ENCODE measurements at places on chromosomes 2 and 18.

GRCh38 chr2:239936838-239937581 lies 88.1 kb downstream of the NDUFA10 start:
- no peak for DNase-seq

DNA sequence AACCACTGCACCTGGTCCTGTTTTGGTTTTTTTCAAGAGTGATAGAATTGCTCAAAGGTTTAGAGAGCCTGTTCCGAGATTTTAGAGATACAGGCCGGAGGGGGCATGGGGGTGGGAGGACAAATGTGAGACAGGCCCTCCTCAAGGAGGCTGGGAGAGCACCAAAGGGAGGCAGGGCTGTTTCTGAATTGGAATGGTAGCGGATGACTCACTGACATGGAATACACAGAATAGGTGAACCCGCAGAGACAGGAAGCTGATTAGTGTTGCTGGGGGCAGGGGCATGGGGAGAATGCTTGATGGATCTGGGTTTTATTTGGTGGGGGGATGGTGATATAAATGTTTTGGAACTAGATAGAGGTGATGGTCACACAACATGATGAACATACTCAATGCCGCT lies 111.0 kb upstream of the MGAT5 start:
- no peak for DNase-seq

- DNase-seq, result no peak
These were observed 231.7 kb downstream of the TRIB2 start for GRCh38 chr2:12948231-12948960.

DNA sequence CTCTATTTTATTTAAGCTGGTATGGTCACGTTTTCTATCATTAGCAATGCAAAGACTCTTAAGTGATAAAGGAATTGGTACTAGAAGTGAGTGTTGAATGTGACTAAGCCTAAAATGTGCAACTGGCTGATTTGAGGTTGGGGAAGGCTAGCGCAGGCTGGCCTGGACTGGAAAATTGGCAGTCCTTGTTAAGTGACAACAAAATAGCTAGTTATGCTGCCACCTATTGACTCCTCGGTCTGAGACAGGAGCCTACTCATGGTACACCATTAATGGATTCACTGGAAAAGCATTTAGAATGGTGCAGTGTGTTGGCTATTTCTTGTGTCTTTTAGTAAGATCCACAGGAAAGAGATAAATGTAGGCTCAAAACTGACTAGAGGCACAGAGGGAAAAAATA lies 5.7 kb upstream of the WIPF1 start:
- no peak for DNase-seq

DNA sequence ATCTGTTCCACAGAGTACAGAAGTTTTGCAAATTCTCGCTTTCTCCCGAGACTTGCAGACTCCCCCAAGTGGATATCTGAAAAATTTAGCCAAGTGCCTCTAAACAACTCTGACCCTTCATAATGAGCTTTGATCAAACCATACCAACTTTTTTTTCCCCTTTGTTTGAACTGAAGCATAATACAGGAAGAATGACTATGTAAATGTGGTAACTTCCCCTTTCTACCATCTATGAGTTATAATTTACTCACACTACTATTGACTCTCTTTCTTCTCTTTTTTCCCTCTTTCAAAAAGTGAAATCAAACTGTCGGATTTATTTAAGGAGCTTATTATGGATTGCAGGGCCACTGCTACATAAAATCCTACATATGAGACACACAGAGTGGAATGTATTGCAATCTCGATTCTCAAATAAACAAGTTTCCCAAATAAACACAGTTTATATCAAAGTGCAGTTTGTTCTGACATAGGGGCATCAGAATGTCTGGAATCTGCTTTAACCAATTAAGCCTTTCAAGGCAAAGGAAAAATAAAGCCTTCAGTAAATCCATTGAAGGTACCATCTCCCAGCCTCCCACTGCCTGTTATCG lies 1.4 kb upstream of the ZNF804A start:
- peak; percentile 28 for DNase-seq

DNA sequence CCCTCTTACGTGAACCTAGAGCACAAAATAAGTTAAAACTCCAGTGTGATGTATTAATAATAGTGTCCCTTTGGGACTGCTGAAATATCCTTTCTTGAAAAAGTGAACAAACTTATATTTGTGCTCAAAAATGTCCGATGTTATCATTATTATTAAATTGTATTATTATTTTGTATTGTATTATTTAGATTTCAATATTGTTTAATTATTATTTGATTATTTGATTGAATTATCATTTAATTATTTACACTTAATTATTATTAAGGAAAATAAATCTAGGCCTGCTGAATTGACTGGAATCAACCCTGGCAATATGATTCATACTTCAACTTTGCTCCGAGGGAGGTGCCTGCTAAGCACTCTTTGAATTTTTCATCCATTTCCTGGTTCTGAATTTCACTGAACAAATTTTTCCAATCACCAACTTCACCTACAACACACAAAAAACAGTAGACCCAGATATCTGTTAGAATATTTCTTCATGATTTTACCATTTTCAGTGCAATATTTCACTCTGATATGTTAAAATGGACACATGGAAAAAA lies 10.9 kb upstream of the EIF2AK2 start:
- no peak for DNase-seq

- no peak for DNase-seq
These were observed 592 bp downstream of the ME2 start for GRCh38 chr18:50879302-50880118.

DNA sequence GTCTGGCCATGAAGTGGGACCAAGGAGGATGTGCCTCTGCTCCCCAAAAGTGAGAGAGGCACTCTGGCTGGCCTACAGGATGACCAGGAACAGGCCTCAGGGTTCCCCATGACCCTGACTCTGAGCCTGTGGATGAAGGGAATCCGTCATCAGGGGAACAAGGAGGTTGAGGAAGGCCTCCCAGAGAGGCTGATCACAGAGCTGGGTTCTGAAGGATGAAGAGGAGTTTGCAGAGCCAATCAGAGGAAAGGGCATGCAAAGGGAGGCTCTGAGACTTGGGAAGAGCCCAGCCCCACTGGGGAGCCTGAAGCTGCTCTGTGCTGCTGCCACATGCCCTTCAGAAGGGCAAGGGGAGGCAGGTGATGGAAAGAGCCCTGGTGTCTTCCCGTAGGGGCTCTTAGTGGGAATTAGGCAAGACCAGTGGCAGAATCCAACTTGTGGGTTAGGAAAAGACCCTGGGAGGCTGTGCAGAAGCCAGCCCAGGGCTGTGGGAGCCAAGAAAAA lies 141.3 kb upstream of the ID2 start:
- DNase-seq, result no peak

DNA sequence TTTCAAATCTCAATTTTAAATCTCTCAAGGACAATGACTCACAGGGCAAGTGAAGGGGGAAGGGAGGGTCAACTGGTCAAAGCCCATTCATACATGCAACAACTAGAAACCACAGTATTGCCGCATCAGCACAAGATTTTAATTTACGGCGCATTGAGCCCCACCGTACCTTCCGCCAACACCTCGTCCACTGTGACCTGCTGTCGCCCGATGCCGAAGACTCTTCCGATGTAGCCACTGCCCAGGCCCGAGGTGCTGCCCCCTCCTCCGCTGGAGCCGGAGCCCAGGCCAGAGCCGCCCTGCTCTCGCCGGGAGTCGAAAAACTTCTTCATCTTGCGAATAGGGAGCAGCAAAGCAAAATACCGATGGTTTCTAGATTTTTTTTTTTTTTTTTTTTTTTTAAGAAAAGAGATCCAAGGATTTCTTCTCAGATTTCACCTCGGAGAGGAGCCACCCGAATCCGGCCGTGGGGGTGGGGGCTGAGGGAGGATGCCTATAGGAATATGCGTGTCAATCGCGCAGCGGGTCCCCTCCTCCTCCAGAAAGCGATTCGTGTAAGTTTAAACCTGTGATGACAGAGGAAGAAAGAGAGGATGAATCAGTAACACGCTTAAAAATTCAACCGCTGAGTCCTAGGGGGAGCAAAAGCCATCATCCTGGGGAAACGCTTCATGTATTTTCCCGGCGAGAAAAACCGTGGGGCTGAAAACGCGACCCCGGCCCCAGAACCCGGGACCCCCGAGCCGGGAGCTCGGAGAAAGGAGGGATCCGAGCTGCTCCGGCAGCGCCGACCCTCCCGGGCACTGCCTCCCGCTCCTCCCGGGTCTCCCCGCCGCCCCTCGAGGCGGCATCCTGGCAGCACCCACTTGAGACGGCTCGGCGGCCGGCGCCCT lies 584 bp downstream of the AAK1 start:
- no peak for DNase-seq

DNA sequence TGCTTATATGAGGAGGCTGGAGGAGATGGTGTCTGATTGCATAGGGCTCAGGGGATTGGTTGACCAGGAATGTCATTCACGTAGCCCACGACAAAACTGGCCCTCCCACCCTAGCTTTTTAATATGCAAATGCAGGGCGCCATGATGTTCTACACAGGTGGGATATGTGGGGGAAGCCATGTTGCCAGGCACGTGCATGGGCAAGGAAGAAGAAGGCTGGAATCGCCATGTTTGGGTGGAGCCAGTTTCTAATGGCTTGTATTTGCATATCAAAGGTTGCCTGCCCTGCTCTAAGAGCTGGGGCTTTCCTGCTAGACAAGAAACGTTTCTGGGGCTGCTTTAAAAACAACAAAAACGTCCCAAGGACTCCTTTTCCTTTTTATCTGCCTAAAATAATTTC lies 26.5 kb upstream of the LINC00305 start:
- no peak for DNase-seq

DNA sequence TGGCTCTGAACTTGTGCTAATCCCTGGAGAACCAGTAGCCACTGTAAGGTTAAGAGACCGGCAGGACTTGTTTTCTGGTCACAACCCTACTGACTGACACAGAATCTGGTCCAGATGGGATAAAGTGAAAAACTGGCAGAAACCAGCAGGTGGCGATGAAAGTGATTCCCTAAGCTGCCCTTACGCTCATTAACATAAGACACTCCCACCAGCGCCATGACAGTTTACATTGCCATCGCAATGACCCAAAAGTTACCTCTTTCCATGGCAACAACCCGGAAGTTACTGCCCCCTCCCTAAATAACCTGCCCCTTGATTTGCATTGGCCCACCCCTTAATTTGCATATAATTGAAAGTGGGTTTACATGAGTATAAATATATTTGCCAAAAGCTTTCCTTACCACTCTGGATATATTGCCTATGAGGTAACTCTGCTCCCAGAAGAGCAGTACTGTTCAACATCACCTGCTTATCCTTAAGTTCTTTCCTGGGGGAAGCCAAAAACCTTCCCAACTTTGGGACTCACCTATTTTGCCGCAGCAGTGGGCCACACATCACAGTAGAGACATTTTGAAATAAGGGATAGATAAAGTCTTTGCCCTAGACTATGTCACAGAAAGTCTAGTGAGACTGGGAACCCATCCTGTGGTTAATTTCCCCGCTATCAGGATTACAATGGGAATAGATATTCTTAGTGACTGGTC lies 35.8 kb upstream of the AFF3 start:
- no peak for DNase-seq

- DNase-seq, result no peak
These were observed 638.9 kb downstream of the STK39 start for GRCh38 chr2:167608487-167608886.

- DNase-seq, result no peak
These were observed 24.5 kb downstream of the ITGAV start for GRCh38 chr2:186614373-186614772.

DNA sequence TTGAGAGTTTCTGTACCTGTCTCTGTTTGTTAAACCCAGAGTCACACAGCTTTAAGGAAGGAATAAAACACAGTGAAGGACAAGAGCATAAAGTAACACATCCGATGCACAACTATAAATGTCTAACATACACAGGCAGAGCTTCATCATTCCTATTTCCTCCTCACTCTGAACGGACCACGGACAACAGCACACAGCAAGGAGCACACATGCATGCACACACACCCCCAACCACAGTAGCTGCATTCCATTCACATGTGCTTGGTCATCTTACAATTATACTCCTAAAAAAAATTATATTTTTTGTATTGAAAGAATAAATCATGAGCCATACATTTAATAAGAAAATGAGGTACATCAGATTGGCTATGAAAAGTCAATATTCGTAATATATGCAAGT lies 58.3 kb downstream of the ID2 start:
- DNase-seq, result no peak

- no peak for DNase-seq
These were observed 34.2 kb downstream of the FAM178B start for GRCh38 chr2:96952016-96952750.

DNA sequence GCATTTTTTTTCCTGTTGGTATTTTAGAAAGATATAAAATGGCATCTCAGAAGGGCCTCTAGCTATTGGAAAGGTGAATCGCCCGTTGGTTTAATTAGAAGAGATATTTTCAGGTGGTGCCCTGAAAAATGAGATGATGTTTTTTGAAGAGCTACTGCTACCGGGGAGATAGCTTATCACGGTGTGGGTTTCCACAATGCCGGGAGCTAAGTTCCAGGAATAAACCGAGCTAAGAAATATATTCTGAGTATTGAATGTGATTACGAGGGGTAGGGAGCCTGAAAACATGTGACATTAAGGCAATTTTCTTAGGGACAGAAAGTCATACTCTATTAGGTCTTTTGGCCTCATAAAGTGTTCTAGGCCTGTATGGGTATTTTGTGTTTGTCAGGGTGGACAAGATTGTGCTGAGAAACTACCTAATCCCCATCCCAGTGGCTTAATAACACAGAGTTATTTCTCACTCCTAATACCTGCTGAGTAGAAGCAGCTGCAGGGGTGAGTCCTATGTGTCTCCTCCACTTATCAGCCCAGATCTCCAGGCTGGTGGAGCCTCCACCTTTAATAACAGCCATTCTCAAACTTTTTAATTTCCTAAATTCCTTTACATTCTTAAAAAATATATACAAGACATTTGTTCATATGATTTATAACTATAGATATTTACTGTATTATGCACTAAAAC lies 150.2 kb downstream of the LRRTM1 start:
- no peak for DNase-seq

GRCh38 chr2:71633086-71633485 lies 179.7 kb downstream of the DYSF start:
- DNase-seq, result no peak

GRCh38 chr2:20129331-20130159 lies 78.1 kb upstream of the LAPTM4A start:
- no peak for DNase-seq

- DNase-seq, result no peak
These were observed 74.7 kb downstream of the EXOC6B start for GRCh38 chr2:72750977-72751639.

GRCh38 chr2:32290000-32290339 lies 12.3 kb downstream of the YIPF4 start:
- DNase-seq, result no peak

DNA sequence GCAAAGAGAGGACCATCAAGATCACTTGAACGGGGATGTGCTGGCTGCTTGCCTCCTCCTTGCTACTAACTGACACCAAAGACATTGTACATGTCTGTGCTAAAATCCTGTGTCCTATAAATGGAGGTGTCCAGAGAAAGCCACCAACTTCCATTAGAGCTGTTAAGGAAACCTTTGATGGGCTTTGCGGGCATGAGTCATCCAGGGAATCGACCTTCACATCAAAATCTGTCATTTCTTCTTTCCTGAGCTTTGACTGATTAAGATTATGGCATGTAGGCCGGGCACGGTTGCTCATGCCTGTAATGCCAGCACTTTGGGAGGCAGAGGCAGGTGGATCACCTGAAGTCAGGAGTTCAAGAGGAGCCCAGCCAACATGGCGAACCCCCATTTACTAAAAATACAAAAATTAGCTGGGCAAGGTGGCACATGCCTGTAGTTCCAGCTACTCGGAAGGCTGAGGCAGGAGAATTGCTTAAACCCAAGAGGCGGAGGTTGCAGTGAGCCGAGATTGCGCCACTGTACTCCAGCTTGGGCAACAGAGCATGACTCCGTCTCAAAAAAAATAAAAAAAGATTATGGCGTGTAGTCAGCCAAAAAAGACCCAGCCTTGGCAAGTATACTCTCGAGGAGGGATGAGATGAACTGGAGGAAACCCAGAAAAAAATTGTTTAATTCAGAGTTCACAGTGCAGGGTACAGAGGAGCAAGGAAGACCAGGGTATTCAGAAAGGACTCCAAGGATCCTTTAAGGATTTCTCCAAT lies 115.8 kb downstream of the CABLES1 start:
- no peak for DNase-seq

Measured in BJ (cell line).